ENCODE measurements at places on chromosomes 12 and 14. TPM values are rescaled to one million over a fixed set of nuclear protein-coding genes. Genes with fewer than 3 reads are reported as not detected.

DNAJC22 gene
- not detected for polyA plus RNA-seq

PLA2G1B gene
- polyA plus RNA-seq = not detected

DPF3 gene
- 5.9 TPM for polyA plus RNA-seq

EPS8 gene
- polyA plus RNA-seq = 1.3 TPM

GRCh38 chr14:68932686-68933085 lies 46.4 kb downstream of the ACTN1 start:
- no peak overlapping the region for H3K27ac ChIP-seq
- DNase-seq = no peak
- no peaks in the 10 kb centered on the region for H3K36me3 ChIP-seq
- no peaks in the 10 kb centered on the region for H3K4me1 ChIP-seq
- no peak overlapping the region for H3K4me3 ChIP-seq
- peaks cover 11% of the 10 kb centered on the region for H3K27me3 ChIP-seq

GRCh38 chr12:20620261-20620660 lies 74.9 kb upstream of the SLCO1C1 start:
- H3K27ac ChIP-seq = no peak overlapping the region
- H3K36me3 ChIP-seq = no peaks in the 10 kb centered on the region
- no peaks in the 10 kb centered on the region for H3K27me3 ChIP-seq
- no peaks in the 10 kb centered on the region for H3K4me1 ChIP-seq
- DNase-seq = no peak

DNA sequence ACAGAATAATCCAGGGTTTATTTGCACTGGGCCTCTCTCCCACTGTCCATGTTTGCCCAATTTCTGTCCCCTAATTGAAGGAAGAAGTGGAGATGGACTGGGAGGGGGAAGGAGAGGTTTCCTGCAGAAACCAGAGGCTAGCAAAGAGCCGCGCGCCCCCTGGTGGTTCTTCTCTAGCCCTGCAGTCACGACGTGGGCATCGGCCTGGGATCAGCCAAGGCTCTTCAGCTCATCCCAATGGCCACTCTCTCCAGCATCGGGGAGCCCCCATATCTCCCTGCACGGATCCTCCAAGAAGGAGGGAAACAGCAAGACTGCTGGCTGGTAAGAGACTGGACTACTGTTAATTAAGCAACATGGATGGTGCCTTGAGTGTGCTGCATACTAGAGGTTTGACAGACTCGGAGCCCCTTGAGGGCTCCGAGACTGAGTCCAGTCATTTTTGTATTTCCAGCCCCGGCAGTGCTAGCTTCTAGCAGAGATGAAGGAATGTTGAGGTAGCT lies 18.7 kb downstream of the ZBTB39 start:
- H3K36me3 ChIP-seq = no peaks in the 10 kb centered on the region
- peak; percentile 60 for DNase-seq
- H3K4me1 ChIP-seq = peaks cover 15% of the 10 kb centered on the region
- peak overlapping the region; percentile 67 for H3K27ac ChIP-seq
- peak overlapping the region; percentile 74 for H3K4me3 ChIP-seq
- peaks cover 8% of the 10 kb centered on the region for H3K27me3 ChIP-seq

GRCh38 chr12:107929436-107929835 lies 154.9 kb downstream of the ASCL4 start:
- H3K27me3 ChIP-seq = peaks cover 43% of the 10 kb centered on the region
- H3K27ac ChIP-seq = no peak overlapping the region
- no peak overlapping the region for H3K4me3 ChIP-seq
- H3K36me3 ChIP-seq = no peaks in the 10 kb centered on the region

All from naive B cell (primary cell).